Stimulated activated CD8-positive, alpha-beta memory T cell treated with anti-CD3 and anti-CD28 coated beads, Interleukin-7, amount 100 ng/mL, for 4 hours (primary cell): ENCODE measurements at places on chromosomes 2 and 18.

DNA sequence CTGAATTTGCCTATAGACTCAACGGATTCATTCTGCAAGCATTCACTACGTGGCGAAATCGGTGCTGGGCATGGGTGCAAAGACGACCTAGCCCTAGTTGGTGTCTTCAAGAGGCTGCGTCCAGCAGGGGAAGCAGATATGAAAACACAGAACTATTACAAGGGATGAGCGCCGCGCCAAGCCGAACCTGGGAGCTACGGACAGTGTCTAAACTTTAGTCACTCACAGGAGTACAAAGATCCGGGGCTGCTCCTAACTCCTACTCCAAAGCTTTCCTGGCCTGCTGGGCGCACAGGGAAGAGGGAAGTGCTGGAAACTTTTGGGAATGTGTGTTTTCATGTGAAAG is 732 bp upstream of the ANXA4 start:
- DNase-seq = no peak

GRCh38 chr2:45992021-45992740 is 305.0 kb upstream of the EPAS1 start:
- DNase-seq = no peak

GRCh38 chr2:69087912-69088240 is 74.9 kb downstream of the ANTXR1 start:
- no peak for DNase-seq

- DNase-seq = no peak
Measured at GRCh38 chr18:76604935-76605240, 109.8 kb upstream of the ZNF516 start.

DNA sequence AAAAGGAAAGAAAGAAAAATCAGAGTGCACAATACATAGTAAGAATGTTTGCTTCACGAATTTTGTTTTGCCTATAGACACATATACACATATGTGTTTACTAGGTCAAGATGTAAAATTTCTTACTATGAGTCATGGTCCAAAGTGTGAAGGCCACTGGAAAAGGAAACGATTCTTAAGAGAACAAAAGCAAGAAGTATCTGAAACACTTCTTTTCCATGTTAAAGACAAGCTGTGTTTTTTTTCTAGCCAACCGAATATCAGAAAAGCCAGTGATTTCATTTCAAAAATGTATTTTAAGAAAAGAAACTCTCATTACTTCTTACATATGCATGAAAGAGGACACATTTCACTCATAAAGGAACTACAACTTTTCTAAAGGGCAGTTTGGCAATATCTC is 24.9 kb downstream of the PECR start:
- DNase-seq = no peak

- DNase-seq = no peak
Measured at GRCh38 chr2:54670485-54671009, 52.9 kb upstream of the EML6 start.

DNA sequence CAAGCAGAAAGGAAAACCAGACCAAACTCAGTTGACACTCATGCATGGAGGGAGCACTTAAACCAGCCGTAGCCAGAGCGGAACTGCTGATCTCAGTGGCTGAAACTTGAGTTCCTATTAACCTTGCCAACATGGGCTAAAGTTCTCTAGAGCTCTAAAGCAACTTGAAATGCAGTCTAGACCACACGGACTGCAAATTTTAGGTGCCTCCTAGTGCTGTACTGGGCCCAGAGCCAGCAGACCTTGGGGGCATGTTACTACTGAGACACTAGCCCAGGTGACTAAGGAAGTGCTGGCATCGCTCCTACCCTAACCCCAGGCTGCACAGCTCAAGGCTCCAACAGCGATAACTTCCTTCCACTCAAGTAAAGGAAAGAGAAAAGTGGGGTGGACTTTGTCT is 236.5 kb downstream of the AKAIN1 start:
- DNase-seq = no peak

DNA sequence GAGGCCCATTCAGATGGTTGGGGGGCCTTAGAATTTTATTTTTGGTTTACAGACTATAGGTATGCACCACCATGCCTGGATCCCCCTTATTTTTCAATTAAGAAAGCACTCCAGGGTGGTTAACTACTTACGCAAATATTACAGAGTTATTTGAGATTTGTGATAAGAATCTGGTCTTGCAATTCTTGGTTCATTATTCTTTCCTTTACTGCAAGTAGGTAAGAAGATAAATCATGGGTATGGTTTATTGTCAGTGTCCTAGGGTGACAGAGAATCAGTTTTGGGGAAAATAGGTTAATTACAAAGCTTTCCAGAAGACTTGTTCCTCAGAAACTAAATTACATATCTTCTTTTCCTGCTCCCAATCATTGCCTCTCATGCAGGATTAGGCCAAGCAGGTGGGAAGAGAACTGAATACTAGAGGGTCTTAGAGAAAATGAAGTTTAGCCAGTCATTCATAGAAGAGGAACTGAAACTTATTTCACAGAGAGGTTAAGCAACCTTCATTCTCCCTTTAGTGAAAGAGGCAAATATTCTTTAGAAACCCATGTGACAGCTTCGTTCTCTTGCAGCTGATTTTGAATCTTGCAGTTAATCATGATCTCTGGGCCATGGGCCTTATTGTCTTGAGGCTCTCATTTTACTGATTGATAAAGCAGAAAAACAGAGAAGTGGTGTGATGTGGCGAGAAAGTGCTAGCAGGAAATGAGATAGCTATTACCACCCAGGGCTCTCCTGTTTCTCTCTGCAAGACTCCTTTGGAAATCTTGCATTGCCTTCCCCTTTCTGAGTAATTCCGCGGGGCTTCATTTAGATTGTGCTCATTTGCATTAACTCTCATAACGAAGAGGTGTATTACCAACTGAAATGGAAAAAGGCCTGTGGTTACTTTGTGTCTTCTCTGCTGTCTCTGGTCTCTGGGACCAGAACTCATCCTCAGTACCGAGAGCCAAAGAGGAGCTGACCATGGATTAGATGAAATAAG is 44.8 kb upstream of the ARHGAP25 start:
- DNase-seq = no peak

GRCh38 chr2:3034856-3035255 is 342.8 kb downstream of the EIPR1 start:
- no peak for DNase-seq

DNA sequence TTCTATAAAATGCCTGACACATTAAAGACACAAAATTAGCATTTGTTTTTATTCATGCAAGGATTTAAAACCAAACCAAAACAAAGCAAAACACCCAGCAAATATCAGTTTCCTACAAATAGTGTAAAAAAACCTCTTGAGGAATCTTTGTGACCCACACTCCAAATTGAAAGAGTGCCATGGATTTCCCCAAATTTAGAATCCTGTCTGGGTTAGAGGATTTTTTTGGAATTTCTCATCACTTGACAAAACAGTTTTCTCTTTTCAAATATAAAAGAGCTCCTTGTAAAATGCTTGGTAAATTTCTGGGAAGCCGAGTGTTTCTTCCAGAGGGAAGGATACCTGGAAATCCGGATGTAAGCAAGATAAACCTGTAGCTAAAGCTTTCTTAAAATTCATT is 1.7 kb upstream of the FN1 start:
- no peak for DNase-seq

DNA sequence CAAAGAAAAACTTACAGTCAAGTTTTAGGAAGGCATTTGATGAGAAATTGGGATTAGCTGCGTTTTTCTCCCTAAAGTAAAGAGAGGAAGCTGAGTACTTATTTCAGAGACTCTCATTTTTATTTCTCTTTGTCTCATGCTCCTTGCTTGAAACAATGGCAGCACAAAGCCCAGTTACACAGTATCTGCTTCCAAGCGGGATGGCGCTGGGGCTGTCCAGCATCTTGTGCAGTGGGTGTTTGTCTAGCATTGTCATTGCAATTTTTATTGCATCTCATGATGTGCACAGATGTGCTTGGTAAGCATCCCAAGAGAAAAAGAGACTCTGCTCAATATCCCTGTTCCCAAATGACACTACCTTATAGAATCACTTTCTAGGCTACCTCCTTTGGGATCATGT is 102.8 kb upstream of the ZNF521 start:
- no peak for DNase-seq

DNA sequence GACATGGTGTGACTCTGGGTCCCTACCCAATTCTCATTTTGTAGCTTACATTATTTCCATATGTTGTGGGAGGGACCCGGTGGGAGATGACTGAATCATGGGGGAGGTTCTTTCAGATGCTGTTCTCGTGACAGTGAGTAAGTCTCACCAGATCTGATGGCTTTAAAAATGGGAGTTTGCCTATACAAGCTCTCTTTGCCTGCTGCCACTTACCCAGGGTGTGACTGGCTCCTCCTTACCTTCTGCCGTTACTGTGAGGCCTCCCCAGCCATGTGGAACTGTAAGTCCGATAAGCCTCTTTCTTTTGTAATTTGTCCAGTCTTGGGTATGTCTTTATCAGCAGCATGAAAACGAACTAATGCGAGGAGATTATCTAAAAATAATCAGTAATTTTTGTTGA is 1683.2 kb upstream of the SLC39A10 start:
- DNase-seq = no peak

DNA sequence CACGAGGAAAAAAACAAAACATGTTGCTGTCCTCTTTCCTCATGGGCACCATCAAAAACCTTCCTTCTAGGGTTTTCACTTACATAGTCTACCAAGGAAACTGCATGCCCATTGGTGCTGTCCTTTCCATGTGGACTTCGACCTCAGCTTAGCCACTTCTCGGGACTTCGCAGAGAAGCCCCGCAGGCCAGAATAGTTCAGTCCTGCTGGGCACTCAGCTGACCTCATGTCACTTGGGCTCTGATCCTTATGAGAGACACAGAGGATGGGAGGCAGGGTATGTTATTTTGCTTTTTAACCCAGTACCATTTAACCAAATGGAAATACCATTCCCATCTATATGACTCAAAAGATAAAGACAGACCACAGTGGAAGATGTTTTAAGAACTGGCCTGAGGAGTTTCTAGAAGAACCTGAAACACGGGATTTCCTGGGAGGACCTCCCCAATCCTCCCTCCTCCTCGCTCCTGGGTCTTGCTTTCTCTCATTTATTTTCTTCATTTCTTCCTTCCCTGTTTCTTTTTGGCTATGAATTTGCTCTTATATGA is 28.4 kb downstream of the AAK1 start:
- no peak for DNase-seq

- no peak for DNase-seq
Measured at GRCh38 chr2:6605836-6606505, 259.7 kb downstream of the CMPK2 start.

- no peak for DNase-seq
Measured at GRCh38 chr18:25010623-25011374, 341.2 kb downstream of the ZNF521 start.

DNA sequence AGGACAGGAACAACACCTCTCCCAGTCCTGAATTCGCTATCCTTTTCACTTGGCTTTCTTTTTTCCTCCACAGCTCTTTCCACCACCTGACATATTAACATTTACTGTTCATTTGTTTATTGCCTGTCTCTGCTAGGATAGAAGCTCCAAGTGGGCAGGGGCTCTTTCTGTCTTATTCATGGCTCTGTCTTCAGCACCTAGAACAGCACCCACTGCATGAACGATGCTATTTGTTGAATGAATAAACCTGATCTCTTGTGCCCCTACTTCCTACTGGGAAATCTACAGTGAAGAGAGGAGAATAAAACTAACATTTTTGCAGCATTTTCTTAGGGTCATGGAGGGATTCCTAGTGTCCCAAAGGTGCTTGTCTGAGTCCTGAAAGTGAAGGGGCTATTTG is 24.4 kb upstream of the GAREM2 start:
- DNase-seq = no peak

GRCh38 chr2:12096788-12097449 is 350.5 kb downstream of the LPIN1 start:
- DNase-seq = no peak

- no peak for DNase-seq
Measured at GRCh38 chr2:182404092-182404491, 22.7 kb downstream of the PDE1A start.

DNA sequence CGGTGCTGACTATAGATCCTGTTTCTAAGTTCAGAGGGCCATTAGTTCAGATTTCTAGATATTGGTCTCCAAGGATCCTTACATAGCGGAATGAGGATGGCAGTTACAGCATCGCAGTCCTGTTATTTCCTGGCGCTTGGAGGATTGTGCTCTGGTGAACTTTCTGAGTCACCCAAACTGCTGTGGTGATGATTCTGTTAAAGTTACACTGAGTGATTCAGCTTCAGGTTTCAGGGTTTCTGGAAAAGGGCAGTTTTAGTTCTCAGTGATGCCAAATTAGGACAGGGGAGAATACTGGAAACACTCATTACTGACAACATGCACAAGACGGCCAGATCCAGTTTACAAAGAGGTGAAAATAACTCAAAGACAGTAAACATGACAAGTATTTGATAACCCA is 52.1 kb upstream of the ANKRD62 start:
- no peak for DNase-seq

GRCh38 chr2:888211-888801 is 62.3 kb upstream of the SNTG2 start:
- no peak for DNase-seq

GRCh38 chr2:29281086-29281915 is 166.1 kb downstream of the CLIP4 start:
- no peak for DNase-seq

DNA sequence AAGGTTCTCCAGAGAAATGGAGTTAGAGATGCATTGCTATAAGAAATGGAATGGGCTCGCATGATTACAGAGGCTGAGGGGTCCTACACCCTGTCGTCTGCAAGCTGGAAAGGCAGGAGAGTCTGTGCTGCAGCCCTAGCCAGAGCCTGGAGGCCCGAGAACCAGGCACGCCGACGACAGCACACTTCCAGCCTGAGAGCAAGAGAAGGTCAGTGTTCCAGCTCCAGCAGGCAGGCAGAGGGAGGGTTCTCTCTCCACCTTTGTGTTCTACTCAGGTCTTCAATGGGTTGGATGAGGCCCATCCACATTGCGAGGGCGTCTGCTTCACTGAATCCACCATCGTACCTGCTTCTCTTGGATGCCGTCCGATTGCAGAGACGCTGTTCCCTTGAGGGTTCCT is 177.6 kb upstream of the HDAC4 start:
- no peak for DNase-seq

GRCh38 chr2:121010998-121011397 is 274.0 kb downstream of the TFCP2L1 start:
- no peak for DNase-seq

DNA sequence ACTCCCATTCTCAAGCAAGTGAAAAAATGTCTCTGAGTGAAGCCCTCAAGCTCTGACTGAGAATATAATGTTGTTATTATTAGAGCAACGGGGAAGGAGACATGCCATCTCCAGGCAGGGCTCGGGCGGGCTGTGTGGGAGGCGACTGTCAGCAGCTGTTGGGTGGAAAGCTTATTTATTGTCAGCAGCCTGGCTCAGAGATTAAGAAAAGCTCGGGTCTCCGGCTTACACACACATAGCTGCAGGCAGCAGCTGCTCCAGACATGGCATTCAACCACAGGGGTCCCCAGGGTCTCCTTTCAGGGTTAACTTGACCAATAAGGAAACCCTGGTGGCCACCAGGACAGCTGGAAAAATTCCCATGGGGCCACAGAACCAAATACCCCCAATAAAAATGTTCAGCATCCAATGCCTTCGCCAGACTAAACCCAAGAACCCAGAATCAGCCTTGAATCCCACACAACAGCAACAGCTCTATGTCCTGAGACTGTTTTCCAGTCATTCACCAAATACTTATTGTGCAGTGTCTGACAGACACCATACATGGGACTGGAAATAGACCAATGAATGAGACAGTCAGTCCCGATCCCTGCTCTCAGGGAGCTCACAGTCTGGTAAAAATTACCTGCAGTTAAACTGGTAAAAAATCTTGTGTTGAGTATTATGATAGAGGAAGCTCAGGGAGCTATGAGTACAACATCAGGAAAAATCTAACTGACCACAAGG is 70.5 kb upstream of the RTN4 start:
- no peak for DNase-seq
